Hematopoietic multipotent progenitor cell treated with erythropoietin and hydrocortisone succinate and interleukin-3 and kit ligand, for 4 days (in vitro differentiated cells): ENCODE measurements at places on chromosomes 7 and 10.

DNA sequence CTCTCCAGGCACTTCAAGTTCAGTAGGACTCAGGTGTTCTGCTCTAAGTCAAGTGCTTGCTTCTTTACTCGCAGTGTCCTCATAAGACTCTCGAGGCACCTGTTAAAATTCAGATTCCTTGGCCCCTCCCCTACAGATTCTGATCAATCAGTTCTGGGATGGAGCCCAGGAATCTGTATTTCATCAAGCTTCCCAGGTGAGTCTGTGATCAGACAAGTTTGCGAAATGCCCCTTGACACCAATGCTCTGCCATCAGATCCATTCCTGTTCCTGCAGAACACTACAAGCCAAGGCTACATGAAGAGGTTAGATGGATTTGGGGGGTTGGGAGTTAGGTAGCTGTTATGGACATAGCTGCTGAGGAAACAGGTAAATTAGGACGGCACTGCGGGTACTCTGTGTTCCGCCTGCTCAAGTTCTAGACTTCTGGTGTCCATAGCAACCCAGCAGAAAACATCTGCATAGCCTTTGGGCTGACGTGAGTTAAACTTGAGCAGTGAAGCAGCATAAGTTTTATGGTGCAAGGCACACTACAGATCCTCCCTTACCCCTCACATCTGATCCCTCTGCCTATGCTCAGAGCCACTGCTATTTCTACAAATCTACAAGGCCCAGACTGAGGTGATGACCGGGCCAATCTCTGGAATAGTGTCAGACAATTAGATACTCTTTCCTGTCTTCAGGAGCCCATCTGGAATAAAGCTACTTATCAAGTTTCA, 6.8 kb upstream of the NCOA4 start:
- no peak for DNase-seq

GRCh38 chr7:39910108-39910869, 39.8 kb upstream of the CDK13 start:
- peak; percentile 64 for DNase-seq

DNA sequence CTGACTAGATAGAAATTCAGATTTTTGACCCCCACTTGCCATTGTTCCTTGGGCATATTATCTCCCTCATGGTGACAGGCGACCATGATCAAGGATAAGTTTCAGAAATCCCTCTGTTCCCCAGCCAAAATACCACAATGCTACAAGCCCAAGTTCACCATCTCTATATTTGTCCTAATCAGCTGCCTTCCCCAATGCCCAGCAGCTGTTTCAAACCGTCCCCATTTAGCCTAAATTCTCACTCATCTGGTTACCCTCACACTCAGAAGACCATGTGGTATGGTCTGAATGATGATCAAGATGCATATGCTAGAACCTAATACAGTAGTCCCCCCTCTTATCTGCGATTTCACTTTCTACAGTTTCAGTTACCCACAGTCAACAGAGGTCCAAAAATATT, 956 bp upstream of the GJC3 start:
- DNase-seq = no peak

DNA sequence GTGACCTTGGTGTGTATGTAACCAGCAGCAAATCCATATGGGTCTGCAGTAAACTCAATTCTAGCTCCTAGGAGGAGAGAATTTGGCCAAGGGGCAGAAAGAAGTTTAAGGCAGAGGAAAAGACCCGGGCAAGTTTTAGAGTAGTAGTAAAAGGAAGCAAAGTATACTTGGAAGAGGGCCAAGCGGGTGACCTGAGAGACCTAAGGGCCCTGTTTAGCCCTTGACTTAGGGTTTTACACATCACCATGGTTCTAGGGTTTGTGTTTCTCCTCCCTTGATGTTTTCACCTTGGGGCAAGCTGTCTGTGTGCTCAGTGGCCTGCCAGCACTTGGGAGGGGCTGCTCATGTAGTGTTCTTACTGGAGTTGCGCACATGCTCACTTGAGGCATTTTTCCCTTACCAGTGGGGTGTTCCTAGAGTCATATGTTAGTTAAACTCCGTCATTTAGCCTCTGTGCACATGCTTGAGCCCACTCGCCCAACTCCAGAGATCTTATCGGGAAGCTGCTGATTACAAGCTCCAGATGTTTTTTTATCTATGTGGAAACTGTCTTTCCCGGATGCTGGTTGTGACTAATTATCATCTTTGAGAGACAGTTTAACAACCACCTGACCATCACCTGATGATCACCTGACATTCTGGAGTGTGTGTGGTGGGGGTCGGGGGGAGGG, 137.6 kb upstream of the PRSS1 start:
- DNase-seq = peak; percentile 54

DNA sequence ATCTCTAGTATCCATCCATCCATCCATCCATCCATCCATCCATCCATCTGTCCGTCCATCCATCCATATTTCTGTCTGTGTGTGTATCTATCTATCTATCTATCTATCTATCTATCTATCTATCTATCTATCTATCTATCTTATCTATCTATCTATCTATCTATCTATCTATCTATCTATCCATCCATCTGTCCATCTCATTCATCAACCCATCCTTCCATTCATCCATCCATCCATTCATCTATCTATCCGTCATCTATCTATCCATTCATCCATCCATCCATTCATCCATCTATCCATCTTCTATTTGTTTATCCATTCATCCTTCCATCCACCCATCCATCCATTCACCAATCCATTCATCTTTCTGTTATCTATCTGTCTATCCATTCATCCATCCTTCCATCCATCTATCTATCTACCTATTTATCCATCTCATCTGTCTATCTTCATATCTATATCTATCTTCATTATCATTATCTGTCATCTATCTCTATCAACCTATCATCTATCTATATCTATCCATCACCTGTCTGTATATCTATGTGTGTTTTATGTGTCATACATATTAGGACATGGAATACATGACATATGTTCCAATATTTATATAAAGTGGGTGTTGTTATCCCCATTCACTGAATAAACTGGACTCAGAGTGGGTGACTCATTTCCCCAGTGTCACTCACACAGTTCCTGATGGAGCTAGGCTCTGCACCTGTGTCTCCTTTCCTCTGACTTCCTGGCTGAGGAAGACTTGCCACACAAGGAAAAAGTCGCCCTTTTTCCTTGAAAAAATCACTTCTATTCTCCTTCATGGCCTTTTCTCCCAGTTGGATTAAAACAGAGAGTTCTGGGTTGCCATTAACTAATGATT, 200.1 kb downstream of the CCDC3 start:
- no peak for DNase-seq

- no peak for DNase-seq
Measured at GRCh38 chr10:271722-272121, 136.5 kb downstream of the ZMYND11 start.

GRCh38 chr10:90614631-90615030, 243.2 kb downstream of the HTR7 start:
- DNase-seq = no peak

DNA sequence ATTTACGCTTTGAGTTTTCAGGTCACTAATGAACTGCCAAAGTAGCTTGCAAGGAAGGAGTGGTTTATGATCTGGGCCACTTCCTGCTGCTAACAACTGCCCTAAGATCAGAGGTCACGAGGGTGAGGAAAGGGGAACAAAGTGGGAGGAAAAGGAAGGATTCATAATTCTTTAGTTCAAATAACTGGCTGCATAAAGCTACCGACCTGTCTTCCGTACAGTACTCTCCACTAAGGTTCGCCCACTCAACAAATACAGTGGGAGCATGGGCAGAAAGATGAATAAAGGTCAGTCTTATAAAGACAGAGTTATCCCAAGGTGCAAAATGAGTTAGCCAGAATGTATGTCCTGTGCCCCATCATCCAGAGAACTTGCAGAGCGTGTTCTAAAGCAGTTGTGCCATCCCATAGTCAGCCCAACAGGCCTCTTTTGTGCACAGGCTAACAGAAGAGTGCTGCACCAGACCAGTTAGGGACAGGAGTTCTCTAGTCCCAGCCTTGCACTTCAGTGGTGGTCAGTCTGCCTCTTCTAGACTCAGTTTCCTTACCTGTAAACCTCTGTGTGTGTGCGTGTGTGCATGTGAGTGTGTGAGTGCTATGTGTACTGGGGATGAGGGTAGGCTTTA, 65.9 kb downstream of the CREB3L2 start:
- peak; percentile 89 for DNase-seq

DNA sequence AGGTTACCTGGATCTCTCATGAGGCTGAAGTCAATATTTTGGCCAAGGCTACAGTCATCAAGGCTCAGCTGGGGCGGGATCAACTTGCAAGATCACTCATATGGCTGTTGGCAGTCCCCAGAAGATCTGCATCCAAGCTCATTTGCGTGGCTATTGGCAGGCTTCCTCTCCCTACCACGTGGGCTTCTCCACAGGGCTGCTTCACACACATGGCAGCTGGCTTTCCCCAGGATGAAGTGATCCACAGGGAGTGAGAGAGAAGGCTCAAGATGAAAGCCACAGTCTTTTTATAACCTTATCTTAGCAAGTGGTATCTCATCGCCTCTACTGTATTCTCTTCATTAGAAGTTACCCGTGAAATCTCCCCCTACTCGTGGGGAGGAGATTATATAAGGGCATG, 167.4 kb downstream of the TMEM26 start:
- DNase-seq = no peak

GRCh38 chr7:140657891-140658290, 14.9 kb upstream of the ADCK2 start:
- no peak for DNase-seq

DNA sequence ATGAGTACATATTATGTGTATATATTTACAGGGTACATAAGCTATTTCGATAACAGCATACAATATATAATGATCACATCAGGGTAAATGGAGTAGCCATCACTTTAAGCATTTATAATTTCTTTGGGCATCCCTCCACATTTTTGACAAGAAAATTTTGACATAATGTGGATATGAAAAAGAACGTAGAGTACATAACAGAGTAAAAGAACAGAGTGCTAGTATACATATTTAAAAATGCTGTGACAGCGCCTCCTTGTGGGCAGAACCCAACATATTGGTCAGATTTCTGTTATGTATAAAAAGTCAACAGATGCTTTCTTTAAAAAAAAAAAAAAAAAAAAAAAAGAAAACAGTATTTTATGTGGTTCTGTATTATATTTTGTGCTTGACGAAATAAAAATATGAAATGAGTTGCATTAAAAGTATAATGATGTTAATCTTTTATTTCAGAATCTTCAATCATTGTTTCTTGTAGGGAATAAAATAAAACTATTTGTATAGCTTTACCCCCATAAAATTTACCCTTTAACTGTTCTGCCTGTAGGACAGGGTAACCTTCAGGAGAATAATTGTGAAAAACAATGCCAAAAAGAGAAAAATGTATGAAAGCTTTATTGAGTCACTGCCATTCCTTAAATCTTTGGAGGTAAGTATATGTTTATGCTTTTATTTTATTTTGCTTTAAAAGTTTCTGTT, 18.3 kb upstream of the HBP1 start:
- DNase-seq = peak; percentile 91

GRCh38 chr10:58662314-58662713, 149.6 kb downstream of the BICC1 start:
- no peak for DNase-seq

DNA sequence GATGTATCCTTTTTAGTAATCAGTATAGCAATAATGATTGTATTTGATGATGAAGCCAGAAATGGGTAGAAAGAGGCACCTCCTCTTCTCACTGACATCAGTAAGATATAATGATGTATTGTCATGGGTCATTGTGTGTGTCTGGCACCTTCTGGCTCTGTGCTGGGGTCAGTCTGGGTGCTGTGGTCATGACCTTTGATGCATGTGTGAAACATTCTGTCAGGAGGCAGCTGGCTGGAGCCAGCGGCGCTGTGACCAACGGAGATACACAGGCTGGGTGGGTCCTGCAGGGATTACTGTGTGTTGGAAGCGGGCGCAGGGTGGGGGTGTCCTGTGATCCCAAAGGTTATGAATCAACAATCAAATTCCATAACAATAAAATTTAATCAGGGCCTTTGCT, 35.2 kb downstream of the EEPD1 start:
- DNase-seq = no peak

DNA sequence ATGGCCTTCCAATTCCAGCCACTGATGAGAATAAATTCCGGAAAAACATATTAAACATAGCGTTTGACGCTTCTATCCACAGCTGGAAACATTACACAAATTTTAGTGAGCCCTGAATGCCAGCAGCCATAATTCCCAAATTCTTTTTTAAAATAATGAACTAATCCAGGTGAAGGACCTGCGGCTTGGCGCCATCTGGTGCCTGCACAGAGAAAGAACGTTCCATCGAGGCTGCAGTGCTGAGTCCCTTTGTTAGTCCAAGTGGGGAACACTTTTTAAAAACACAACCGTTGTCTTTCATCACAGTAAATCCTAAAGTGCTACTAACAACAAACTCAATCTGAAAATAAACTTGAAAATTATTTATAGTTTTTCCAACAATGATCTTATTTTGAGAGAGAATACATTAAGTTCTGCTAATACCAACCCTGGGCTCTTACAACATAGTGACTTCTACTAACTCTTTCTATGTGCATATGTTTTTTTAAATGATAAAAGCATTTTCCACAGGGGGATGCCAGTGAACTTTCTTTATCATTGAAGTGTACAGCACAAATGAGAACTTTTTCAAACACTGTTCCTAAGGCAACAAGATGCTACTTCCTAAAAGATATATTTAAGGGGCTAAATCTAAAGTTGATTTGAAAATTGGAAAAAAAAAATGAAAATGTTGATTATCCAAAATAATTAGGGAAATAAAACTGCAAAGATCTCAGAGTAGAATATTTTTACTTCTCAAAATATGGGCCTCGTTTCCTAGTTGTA, 166.9 kb upstream of the RNF32 start:
- DNase-seq = peak; percentile 59

DNA sequence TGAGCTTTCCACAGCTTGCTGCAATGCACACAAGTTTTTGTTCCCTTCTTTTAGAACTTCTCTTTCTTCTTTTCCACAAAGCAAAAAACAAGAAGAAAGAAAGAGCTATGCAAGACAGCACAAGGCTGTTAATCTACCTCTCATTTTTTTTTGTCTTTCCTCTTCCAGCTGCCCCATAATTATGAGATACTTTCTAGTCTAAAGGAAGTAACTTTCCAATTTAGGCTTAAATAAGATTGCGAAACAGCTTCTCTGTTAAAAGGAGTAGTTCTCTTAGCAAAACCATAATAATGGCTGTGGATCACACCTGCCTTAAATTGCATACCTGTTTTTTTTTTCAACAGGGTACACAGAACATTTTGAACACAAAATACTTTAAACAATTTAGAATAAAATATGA, 56.0 kb downstream of the NDUFB2 start:
- peak; percentile 38 for DNase-seq

DNA sequence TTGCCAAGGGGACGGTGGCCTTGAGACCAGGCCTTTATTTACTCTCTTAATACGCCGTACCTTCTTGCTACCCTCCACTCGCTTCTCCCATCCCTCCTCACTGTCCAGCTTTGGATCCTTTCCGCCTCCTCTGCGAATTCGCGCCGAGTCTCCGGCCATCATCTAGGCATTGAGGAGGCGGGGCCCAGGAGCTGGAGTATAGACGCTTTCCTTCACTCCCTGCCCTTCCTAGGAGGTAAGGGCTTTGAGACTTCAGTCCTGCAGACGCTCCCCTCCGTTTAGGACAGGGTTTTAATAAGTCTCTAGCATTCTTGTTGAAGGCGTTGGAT, 538 bp downstream of the TFAM start:
- DNase-seq = peak; percentile 52

- no peak for DNase-seq
Measured at GRCh38 chr10:92045641-92046106, 122.1 kb downstream of the BTAF1 start.

- peak; percentile 84 for DNase-seq
Measured at GRCh38 chr10:98463976-98464754, 17.4 kb upstream of the HPS1 start.
